ENCODE measurements at places on chromosomes 3 and 15.

DNA sequence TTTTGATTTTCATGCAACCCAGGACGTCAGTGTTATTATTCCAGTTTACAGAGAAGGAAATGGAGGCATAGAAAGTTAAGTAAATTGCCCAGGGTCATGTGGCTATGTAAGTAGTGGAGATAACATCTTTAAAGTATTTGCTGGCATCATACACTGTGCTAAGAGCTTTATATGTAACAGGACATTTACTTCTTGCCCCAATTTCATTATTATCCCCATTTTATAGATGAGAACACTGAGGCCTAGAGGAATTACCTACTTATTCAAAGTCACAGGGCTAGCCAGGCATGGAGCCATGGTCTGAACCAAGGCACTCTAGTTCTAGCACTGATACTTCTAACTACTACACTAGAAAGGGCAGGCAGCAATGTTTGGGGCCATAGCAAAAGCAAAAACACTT is 107.3 kb upstream of the ANKRD28 start:
- no peak for DNase-seq

GRCh38 chr3:11570789-11571495 is 72.8 kb downstream of the VGLL4 start:
- no peak for DNase-seq

- DNase-seq = no peak
Measured at GRCh38 chr15:66042624-66043023, 173.3 kb downstream of the RAB11A start.

GRCh38 chr3:72179107-72179464 is 394.1 kb upstream of the PROK2 start:
- DNase-seq = no peak

DNA sequence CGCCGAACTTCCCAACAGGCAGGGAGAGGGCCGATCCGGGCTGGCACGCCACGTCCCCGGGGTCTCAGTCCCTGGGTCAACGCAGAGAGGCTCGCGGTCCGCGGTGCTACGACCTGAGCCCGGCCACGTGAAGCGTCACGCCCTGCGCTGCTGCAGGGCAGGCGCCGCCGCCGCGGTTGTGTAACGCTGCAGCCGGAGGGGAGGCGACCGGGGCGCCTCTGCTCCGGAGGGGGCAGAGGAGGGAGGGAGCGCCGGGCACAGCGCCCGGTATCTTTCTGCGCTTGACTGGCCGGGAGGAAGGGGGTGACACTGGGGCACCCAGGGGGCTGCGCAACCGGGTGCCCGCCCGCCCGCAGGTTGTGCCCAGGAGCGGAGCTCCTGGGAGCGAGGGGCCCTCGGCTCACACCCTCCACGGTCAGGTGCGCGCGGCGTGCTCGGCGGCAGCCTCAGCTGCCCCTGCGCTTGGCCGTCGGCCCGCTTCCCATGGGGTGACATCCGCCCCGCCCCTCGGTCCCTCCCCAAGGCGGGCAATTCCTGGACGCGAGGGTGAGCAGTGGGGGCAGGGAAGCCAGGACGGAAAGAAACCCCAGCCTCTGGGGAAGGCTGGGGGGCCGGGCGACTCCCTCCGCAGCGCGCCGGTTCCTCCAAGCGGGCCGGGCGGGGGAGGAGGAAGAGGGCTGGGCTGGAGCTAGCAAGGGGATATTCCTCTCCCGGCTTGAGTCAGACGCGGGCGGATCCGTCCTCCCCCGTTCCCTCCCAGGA is 852 bp upstream of the BHLHE40 start:
- DNase-seq = peak; percentile 85

DNA sequence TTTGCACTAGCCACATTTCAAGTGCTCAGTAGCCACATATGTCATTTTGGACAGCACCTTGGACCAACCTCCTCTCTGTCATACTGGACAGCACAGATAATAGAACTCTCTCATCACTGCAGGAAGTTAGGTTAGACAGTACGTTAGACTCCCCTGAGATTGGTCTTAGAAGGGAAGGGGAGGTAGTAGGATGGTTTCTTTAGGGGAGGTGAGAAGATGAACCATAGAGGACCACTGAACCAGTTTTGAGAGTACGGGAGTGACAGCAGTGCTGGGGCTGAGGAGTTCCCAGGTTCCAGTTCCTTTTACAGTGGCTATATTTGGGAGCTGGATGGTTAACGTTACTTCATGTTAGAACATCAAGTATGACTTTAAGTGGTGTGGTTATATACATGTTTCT is 7.8 kb downstream of the LRCH3 start:
- DNase-seq = no peak

All from NAMALWA (cell line).